Lung (tissue), 17 donors: ENCODE measurements at places on chromosomes 1 and 21. TPM values are rescaled to one million over a fixed set of nuclear protein-coding genes. Genes with fewer than 3 reads are reported as not detected.

Gene BMP8B
- total RNA-seq = 4.9 TPM

Gene TACSTD2
- 55.5 TPM for total RNA-seq

Gene DMRTA2
- not detected for total RNA-seq

Gene CD55
- total RNA-seq = 293 TPM

DNA sequence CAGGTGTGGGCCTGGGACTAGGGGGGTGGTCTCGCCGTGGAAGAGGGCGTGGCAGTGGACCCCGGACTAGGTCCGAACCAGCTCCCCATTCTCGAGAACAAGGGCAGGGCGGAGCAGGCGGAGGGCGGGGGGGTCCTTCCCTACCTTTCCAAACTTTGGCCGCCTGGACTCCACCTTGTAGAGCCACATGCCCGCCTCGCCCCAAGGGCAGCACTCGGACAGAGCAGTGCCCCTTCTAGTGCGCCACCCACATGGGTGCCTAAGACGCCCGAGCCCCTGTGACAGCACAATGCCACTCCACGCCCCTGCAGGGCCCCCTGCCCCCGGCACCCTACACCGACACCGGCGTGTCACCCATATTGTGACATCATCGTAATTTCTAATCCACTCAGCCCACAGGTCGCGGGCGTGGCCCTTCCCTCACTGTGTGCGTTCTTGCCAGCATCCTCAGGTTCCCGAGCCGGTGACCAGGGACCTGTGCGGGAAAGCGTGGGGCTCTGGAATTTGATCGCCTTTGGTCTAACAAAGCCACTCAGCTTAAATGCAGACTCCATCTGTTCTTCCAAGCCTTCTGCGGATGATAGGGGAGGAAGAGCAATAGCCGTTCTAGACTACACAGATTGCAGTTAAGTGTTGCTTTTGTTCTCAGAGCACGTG lies 553 bp upstream of the STMN1 start:
- DNase-seq = peak; percentile 43

- peak; percentile 88 for DNase-seq
Observed at GRCh38 chr1:153946622-153947241, at the start of gene DENND4B. TSS of gene DENND4B (minus strand) at chr1:153946718. CDS start at chr1:153944374, 2,344 bp downstream.

DNA sequence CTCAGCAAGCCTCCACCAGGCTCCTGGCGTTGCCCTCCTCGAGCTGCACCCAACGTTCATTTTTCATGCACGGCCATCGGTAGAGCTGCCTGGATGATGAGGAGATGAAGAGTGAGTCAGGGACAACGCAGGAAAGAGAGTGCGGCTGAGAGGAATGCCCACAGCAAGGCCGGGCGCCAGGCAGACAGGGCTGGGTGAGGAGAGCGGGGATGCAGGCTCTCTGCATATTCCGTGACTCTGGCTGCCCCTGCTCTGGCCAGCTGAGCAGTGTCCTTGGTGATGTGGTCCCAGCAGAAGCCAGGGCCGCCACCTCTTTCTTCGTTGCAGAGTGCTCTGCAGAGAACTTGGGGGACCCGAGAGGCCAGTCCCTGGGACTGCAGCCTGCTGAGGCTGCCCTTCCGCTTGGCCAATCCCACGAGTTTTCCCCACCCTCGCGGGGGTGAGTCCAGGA lies 10.8 kb downstream of the UMODL1 start:
- DNase-seq = no peak

DNA sequence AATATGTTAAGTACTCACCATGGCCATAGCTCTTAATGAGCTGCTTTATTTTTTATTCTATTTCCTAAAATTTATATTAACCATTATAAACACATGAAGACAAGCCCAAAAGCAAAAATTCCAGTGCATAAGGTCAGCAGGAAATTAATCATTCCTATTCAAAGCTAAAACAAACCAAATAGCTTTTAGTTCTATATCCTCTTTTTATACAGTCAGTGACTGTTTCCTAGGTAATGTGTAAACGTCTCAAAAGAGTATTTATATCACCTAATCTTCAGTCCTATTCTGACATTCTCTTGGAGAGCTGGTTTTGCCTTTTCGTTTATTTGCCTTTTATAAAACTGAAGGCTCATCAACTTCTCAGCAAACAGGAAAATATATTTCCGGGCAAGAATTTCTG lies 4.2 kb downstream of the GOLPH3L start:
- DNase-seq = no peak

DNA sequence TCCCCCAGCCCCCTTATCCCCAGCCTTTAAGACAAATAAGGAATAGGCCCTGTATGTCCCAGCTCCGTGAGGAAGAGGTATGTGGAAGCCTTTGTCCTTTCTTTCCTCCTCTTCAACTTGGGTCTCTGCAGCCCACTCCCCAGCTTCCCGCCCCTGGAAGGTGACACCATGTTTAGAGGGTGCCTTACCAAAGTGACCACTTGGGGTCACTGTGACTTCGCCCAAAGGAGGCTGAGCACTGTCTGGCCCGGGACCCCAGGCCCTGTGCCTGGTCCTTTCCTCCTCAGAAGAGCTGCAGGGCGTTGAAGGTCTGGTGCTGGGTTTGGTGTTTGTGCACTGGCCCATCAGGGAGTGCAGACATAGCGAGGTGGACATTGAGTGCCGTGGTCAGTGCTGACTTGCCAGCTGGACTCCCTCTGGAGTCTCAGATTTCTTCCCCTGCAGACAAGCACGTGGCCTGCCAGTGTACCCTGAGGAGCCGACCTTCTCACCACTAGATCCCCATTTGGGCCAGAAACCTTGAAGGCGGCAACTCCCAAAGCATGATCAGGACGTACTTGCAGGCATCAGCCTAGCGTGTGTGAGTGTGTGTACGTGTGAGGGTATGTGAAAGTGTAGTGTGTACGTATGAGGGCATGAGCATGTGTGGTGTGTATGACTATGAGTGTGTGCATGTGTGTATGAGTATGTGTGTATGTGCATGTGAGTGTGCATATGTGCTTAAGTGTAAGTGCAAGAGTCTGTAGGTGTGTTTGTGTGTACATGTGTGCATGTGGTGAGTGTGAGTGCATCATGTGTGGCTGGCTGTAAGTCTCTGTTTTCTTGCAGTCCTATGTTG lies 181.4 kb upstream of the KIAA0040 start:
- peak; percentile 45 for DNase-seq

DNA sequence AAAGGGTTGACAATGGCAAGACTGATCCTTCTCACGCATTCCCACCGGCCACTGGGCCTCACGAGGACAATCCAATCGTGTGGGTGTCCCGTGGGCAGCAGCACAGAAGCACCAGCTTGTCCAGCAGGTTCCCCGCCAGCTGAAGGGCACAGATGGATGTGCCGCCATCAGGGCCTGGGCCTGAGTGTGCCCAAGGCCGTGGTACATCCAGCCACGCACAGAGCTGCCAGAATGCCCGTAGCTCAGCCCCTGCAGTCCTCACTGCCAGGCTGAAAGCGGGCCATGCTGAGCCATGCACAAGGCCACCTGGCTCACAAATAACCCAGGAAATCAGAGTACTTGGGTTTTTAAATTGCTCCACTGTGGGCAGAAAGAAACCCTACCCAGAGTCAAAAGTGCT lies 7.0 kb downstream of the NPHP4 start:
- no peak for DNase-seq

DNA sequence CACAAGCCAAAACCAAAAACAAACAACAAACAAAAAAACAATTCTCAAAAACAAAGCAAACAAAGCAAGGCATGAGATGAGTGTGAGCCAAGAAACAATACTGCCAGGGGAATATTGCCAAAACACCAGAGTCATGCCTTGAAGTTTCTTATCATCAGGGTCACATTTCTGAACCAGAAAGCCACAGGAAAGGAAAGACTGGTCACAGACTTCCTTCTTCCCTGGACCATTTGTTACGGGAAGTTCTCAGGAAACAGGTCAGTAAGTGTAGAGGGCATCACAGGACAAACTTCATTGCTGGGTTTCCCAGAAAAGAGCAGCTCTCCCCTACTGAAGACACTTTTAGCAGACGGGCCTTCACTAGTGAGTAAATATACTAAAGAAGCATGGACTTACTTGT lies 191.2 kb downstream of the GABPA start:
- peak; percentile 51 for DNase-seq

- no peak for DNase-seq
Observed at GRCh38 chr1:37861151-37861550, 1.8 kb upstream of the MTF1 start.

GRCh38 chr1:53057127-53057526 lies 4.9 kb upstream of the PODN start:
- DNase-seq = peak; percentile 91

GRCh38 chr1:208273386-208274017 lies 29.3 kb upstream of the PLXNA2 start:
- DNase-seq = no peak
